ENCODE measurements at places on chromosomes 11 and 22. TPM values are rescaled to one million over a fixed set of nuclear protein-coding genes. Genes with fewer than 3 reads are reported as not detected.

Gene SMIM38
- 0.53 TPM for total RNA-seq

Gene ANO9
- 36.9 TPM for total RNA-seq

Gene PRDX5
- 118 TPM for total RNA-seq

Gene MMP13
- total RNA-seq, result not detected

Gene MB
- total RNA-seq, result 0.67 TPM

Gene MS4A8
- not detected for total RNA-seq

- peaks cover 6% of the 10 kb centered on the region for H3K4me1 ChIP-seq
- H3K36me3 ChIP-seq, result no peaks in the 10 kb centered on the region
- H3K27ac ChIP-seq, result no peak overlapping the region
These were observed 8.3 kb downstream of the SEC14L6 start for GRCh38 chr22:30538280-30538679.

GRCh38 chr11:63855975-63856374 is 17.1 kb downstream of the MARK2 start:
- H3K36me3 ChIP-seq, result peaks cover 40% of the 10 kb centered on the region
- peaks cover 34% of the 10 kb centered on the region for H3K4me1 ChIP-seq
- no peak overlapping the region for H3K27ac ChIP-seq
- no peaks in the 10 kb centered on the region for H3K27me3 ChIP-seq

DNA sequence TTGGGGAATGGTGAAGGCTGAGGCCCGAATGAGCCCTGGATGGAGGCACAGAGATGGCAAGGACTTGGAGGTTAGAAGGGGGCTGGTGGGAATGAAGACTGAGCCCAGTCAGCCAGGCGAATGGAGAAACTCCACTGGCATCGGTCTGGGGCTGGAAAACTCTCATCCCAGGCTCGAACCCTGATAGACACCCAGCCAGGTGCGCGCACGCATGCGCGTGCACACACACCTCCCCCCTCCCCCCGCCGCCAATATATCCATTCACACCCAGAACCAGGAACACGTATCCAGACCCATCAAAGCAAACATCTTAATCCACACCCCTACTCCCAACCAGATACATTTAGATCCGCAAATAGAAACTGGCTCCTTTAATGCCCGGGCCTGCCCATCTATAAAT is 139.3 kb downstream of the CEP164 start:
- H3K27ac ChIP-seq, result no peak overlapping the region
- no peaks in the 10 kb centered on the region for H3K27me3 ChIP-seq
- no peak overlapping the region for H3K4me3 ChIP-seq

- H3K4me1 ChIP-seq, result peaks cover 21% of the 10 kb centered on the region
- peak overlapping the region; percentile 45 for H3K4me3 ChIP-seq
- DNase-seq, result no peak
- peaks cover 11% of the 10 kb centered on the region for H3K36me3 ChIP-seq
- H3K27me3 ChIP-seq, result peaks cover 32% of the 10 kb centered on the region
- no peak overlapping the region for H3K27ac ChIP-seq
These were observed 9.3 kb downstream of the SLC25A1 start for GRCh38 chr22:19169002-19169946.

DNA sequence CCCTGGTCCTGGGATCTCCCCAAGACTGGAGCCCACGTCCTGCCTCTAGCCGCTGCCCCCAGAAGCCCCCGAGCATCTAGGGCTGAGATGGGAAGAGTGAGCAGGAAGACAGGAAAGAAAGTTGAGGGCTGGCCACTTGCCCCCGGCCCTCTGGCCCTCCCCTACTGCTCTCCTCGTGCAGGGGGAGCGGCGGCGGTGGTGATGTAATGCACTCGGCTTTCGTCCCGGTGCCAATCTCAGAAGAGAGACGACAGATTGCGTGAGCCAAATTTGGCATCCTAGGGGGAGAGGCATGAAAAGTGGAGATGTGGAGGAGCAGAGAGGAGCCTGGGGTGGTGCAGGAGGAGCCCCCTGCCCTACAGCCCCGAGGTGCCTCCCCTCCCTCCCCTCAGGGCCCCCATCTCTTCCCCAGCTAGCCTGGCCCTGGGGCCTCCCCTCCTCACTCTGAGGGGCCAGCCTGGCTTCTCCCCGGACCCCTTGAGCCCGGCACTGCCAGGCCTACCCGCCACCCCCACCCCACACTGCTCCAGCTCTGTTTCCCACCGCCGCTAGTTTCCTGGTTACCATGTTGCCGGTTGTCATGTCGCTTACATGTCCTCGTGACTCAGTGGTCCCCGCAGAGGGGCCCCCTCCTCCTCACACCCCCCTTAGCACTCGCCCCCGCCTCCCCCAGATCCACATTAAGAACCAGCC is 2.5 kb downstream of the KCNJ4 start:
- peaks cover 3% of the 10 kb centered on the region for H3K4me1 ChIP-seq
- peaks cover 50% of the 10 kb centered on the region for H3K27me3 ChIP-seq
- H3K4me3 ChIP-seq, result no peak overlapping the region
- no peak overlapping the region for H3K27ac ChIP-seq
- peaks cover 3% of the 10 kb centered on the region for H3K36me3 ChIP-seq

DNA sequence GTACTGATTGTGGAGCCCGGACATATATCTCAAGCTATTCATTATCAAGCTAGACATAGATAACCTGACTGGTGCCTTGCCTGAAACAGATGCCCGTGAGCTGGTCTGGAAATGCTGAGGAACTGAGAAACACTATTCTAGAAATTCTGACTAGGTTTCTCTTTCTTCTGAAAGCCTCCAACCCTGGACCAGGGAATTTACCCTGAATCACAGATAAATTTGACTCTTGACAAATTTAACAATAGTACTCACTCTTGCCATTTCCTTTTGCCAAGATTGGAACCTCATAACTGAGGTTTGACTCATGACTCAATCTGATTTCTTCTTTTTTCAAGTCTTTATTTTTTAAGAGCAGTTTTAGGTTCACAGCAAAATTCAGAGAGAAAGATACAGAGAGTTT is 189.6 kb upstream of the SYN3 start:
- H3K4me3 ChIP-seq, result no peak overlapping the region
- no peaks in the 10 kb centered on the region for H3K4me1 ChIP-seq
- H3K36me3 ChIP-seq, result no peaks in the 10 kb centered on the region
- H3K27me3 ChIP-seq, result no peaks in the 10 kb centered on the region
- H3K27ac ChIP-seq, result no peak overlapping the region

DNA sequence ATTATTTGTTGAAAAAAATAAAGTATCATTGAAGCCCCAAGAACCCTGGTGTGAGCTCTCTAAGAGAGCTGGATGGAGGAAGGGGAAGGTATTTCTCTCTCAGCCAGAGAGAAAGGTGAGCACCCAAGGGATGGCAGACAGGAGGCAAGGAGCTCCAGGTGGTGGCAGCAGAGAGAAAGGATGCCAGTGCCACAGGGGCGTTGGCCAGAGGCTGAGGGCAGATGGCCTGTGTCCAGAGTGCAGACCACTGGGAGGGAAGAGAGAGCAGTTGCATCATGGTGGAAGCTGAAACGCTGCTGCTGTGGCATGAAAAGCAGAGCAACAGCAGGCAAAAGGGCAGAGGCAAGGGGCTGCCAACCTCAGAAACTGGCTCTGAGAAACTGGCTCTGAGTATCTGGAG is 8.5 kb downstream of the SPON1 start:
- H3K27me3 ChIP-seq, result peaks cover 25% of the 10 kb centered on the region
- H3K27ac ChIP-seq, result no peak overlapping the region
- DNase-seq, result no peak
- no peaks in the 10 kb centered on the region for H3K36me3 ChIP-seq

DNA sequence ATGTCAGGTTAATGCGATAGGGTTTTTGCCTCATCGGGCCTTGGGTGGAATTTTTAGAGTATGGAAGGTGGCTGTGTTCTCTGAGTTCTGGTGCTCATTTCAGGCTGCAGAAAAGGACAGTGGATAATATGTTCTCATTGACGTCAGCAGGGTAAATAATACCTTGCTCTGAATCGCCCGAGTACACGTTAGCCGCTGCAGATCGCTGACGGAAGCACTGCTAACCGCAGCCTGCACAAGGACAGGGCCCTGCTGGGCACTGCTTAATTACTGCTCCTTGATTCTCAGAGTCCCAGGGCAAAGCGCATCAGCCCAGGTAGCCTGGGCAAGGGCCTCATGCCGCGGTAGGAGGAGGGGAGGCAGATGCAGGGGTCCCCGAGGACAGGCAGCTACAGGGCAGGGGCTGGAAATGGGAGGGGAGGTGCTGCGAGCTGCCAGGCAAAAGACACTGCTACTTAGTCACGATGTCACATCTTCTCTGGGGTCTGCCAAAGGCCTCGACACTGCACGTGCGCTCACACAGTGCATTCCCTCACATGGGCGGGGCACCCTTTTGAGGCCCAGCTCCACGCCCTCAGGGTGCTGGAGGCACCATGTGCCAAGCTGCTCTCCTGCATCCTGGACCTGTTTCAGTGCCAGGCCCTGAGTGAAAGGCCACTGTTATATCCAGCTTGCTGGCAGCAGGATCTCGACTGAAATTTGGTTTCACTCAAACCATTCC is 35.2 kb downstream of the PPP2R1B start:
- no peaks in the 10 kb centered on the region for H3K4me1 ChIP-seq
- H3K36me3 ChIP-seq, result peaks cover 8% of the 10 kb centered on the region
- no peaks in the 10 kb centered on the region for H3K27me3 ChIP-seq

GRCh38 chr11:124122123-124122522 is 6.9 kb downstream of the VWA5A start:
- H3K4me1 ChIP-seq, result peaks cover 4% of the 10 kb centered on the region
- H3K36me3 ChIP-seq, result peaks cover 28% of the 10 kb centered on the region
- H3K4me3 ChIP-seq, result no peak overlapping the region

- no peak for DNase-seq
- H3K36me3 ChIP-seq, result no peaks in the 10 kb centered on the region
- peak overlapping the region; percentile 7 for H3K27ac ChIP-seq
- H3K4me3 ChIP-seq, result no peak overlapping the region
These were observed 58.7 kb upstream of the ATXN10 start for GRCh38 chr22:45612940-45613339.
